ENCODE measurements at places on chromosomes 4 and X.

DNA sequence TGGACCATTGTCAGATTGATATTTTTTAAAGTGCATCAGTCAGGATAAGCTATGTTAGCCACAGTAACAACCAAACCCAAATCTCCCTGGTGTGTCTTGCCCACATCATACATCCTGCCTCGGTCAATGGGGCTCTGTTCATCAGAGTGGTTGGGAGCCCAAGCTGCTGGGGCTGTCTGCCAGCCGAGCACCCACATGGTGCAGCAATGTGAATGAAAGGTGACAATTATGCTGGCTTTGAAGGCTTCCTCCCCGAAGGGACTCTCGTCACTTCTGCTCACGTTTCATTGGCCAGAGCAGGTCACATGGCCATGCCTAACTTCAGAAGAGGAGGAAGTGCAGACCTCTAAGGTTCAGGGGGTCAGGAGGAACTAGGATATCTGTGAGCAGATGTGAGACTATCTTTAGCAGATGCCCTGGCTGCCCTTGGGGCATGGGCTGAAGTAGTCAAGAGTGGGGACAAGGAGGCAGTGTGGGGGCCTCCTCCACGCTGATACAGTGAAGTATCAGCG is 1.3 kb upstream of the JAKMIP1 start:
- DNase-seq = no peak

- DNase-seq = no peak
Measured at GRCh38 chr4:70706044-70706461, 15.7 kb upstream of the RUFY3 start.

- DNase-seq = no peak
Measured at GRCh38 chr4:123256901-123257300, 139.7 kb upstream of the SPRY1 start.

DNA sequence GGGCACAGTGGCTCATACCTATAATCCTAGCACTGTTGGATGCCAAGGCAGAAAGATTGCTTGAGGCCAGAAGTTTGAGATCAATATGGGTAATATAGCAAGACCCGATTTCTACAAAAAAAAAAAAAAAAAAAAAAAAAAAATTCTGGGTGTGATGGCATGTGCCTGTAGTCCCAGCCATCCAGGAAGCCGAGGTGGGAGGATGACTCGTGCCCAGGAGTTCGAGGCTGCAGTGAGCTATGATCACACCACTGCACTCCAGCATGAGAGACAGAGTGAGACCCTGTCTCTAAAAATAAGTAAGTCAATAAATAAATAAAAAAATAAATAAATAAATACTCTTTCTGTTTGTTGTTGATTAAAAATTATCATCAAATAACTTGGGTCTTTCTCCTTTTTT is 62.4 kb upstream of the BMPR1B start:
- DNase-seq = no peak

GRCh38 chrX:13253223-13253622 is 66.6 kb downstream of the ATXN3L start:
- DNase-seq = no peak

DNA sequence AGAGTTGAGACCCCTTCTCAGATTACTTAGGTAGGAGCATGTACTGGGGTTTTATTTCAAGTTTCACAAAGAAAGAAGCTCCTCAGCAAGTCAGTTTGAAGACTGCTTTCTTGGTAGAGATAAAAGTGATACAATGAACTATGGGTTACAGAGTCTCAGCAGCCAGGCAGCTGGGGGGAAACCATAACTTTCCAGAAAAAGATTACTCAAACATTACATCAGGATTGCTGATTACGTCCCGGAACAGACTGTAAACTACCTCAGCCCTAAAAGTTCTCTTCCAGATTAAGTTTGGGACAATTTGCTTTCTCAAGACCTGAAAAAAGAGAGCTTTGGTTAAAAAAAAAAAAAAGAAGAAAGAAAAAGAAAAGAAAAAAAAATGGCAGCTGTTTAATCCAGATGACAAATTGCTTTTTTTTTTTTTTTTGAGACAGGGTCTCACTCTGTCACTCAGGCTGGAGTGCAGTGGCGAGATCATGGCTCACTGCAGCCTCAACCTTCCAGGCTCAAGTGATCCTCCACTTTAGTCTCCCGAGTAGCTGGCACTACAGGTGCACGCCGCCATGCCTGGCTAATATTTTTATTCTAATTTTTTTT is 16.6 kb downstream of the SAT1 start:
- no peak for DNase-seq

GRCh38 chr4:182583703-182584415 is 333.3 kb downstream of the DCTD start:
- no peak for DNase-seq

Measured in D721Med (cell line).